ENCODE measurements at places on chromosomes 1 and 21. TPM values are rescaled to one million over a fixed set of nuclear protein-coding genes. Genes with fewer than 3 reads are reported as not detected.

Gene RGS7
- total RNA-seq: 4.0 TPM

Gene ZFP69B
- total RNA-seq: 10.3 TPM

Gene NR5A2
- 0.37 TPM for total RNA-seq

Gene PRKAA2
- 2.0 TPM for total RNA-seq

Gene TINAGL1
- 421 TPM for total RNA-seq

Gene PKP1
- total RNA-seq: not detected

Gene CFHR3
- total RNA-seq: 0.19 TPM

Gene F5
- not detected for total RNA-seq

Gene CAMSAP2
- 27.5 TPM for total RNA-seq

Gene PTGFRN
- total RNA-seq: 58.8 TPM

Gene KTI12
- 23.7 TPM for total RNA-seq

Gene SLC44A5
- total RNA-seq: 1.4 TPM

Gene NBL1
- 42.2 TPM for total RNA-seq

Gene VCAM1
- total RNA-seq: 0.27 TPM

Gene WNT4
- not detected for total RNA-seq

Gene DLGAP3
- 0.16 TPM for total RNA-seq

Gene USP24
- total RNA-seq: 30.6 TPM

Gene C1QC
- total RNA-seq: not detected

Gene CNTN2
- not detected for total RNA-seq

Gene MANEAL
- 19.4 TPM for total RNA-seq

Gene SSX2IP
- total RNA-seq: 14.9 TPM

Gene TEDDM1
- not detected for total RNA-seq

Gene CR2
- not detected for total RNA-seq

Gene AADACL3
- not detected for total RNA-seq

Gene FAM43B
- total RNA-seq: not detected

Gene PPM1J
- total RNA-seq: 0.74 TPM

Gene LCE3D
- not detected for total RNA-seq

Gene RUNX1
- 48.5 TPM for total RNA-seq

Gene FCER1A
- not detected for total RNA-seq

Gene ETV3L
- not detected for total RNA-seq

Gene ZNF695
- 17.2 TPM for total RNA-seq

Gene SVBP
- 34.6 TPM for total RNA-seq

Gene HAPLN2
- not detected for total RNA-seq

Gene GOLPH3L
- 6.1 TPM for total RNA-seq

Gene LHX8
- 1.3 TPM for total RNA-seq

Gene LCE2C
- total RNA-seq: not detected

Gene OR14A16
- total RNA-seq: not detected

Gene S100A14
- total RNA-seq: 1.8 TPM

Gene ATG4C
- 11.1 TPM for total RNA-seq

Gene MTARC2
- total RNA-seq: 0.64 TPM

Gene LYPD8
- 0.56 TPM for total RNA-seq

Gene DEGS1
- total RNA-seq: 46.7 TPM

Gene NVL
- 36.3 TPM for total RNA-seq

Gene LCE6A
- not detected for total RNA-seq

All from A375 (cell line).